ENCODE measurements at places on chromosomes 2 and 18.

DNA sequence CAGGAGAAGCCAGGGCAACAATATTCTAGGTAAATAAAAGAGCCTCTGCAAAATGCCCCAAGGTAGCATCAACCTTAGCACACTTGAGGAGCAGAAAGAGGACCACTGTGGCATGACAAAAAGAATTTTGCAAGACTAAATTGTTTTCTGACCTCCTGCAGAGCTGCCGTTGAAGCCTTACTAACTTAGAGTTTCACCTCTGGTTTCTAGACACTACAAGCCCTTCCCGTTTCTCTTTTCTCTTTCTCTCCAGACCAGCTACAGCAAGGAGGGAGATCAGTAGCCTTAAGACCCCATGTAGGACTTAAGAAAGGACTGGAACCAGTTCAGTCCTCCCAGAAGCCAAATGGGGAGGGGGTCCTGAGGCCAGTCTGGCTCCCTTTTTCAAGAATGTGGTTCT is 73.3 kb upstream of the SP3 start:
- no peak for DNase-seq

- DNase-seq, result no peak
Observed at GRCh38 chr2:147165697-147166382, 679.0 kb upstream of the ACVR2A start.

DNA sequence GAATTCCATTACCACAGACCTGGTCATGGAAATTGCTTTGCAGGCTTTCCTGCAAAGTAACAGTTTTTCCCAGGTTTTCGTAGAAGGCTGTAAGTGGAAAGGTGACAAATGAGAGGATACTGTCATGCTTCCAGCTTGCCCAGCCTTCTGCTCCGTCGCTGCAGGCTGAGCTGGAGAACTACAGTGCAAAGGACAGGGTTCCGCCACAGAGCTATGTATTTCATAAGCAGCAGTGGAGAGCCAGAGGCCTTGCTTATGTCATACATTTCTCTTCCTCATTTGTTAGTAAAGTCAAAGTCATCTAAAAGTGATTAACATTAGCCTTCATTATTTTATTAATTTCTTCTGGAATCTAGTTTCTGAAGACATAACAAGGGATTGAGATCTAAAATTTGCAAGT is 72.9 kb upstream of the RBM44 start:
- DNase-seq, result peak; percentile 3

DNA sequence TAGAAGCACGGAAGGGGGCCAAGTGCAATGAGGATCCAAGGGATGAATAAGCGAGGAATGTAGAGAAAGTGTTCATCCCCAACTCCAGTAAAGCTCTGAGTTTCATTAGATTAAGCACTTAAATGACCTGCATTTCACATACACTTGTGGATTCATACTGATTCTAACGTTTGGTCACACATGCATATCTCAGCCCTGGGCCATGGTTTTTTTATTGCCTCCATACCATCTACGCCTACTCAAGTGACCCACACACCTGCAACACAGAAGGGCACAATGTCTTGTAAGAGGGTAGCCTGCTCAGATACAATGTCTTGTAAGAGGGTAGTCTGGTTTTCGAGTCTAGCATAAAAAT is 566 bp upstream of the MRPS5 start:
- DNase-seq, result no peak

DNA sequence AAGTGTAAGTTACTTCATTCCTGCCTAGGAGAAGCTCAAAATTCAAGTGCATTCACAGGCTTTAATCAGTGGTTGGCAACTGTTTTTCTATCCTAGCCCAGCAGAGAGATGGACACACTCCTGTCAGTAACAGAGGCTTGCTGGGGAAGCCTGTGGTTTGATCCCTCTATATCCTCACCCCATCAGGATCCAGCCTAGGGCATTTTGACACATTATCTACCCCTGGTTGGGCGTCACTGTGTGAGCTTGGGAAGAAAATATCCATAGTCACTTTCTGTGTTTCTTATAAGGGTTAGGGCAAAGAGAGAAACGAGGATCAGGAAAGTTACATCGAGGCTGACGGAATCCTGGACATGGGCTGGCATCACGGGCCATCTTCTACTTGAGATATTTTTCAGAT is 10.0 kb downstream of the NT5DC4 start:
- DNase-seq, result no peak

DNA sequence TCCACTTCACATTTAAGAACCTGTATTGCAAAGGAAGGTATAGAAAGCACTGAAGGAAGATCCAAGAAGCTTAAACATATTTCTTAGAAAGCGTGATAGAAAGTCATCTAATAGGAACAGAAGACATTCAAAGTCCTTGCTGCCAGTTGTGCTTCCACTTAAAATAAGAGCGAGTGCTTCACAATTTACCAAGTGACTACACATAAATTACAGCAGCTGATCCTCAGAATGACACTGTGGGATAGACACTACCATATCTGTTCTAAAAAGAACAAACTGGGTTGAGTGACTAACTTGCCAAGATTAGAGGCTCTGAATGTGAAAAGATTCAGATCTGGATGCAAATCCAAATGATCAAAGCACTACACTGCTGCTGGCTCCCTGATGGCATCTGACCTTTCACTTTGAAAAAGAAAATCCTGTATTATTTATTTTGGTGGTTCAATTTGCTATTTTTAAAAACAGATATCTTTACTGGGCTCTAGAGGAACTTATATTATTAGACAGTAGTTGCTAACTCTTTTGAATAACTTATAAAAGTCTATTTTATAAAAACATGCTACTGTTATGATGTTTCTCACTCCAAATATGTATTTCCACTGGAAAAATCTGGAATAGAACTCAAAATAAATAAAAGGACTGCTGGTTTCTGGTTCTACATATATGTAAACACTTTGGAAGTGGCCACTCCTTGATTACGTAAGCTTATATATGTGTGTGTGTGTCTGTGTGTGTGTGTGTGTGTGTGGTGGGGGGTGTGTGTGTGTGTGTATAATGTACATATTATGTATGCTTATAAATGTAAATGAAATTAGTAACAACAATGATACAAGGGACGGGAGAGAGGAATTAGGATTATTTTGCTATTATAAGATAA is 57.4 kb downstream of the KIDINS220 start:
- no peak for DNase-seq

- DNase-seq, result no peak
Observed at GRCh38 chr2:120775801-120776589, 40.3 kb downstream of the GLI2 start.

DNA sequence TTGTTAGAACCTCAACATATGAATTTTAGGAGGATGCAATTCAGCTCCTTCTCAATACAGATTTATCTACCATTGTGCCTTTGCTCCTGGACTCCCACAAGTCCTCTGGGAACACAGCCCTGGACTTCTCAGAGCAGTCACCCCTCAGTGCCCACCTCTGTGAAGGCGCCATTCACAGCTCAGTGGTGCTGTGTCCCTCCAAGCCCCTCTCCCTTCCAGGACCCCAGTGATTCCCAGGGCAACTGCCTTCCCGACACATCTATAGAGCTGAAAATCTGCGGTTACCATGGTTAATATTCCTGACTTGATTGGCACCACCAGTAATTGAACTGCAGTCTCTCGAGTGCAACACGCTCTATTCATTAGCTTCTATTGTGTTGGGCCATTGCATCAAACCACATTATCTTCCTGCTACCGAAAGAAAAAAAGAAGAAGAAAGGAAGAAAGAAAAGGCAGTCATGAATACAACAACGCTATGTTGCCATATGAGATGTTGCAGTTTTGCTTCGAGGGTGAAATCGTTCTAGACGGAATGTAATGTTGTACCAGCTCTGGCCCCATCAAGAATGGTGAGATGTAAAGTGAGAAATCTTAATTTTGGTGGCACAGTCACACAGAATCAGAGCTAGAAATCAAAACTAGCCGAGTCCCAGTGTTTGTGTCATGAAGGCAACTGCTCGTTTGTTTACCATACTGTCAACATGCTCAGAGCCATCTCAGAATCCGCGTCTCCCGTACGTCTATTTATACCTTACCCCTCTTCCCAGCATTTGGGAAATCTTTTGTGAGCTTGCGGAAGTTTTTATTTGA is 524.0 kb upstream of the ID2 start:
- no peak for DNase-seq

GRCh38 chr2:141522702-141523101 is 608.1 kb downstream of the LRP1B start:
- DNase-seq, result no peak

DNA sequence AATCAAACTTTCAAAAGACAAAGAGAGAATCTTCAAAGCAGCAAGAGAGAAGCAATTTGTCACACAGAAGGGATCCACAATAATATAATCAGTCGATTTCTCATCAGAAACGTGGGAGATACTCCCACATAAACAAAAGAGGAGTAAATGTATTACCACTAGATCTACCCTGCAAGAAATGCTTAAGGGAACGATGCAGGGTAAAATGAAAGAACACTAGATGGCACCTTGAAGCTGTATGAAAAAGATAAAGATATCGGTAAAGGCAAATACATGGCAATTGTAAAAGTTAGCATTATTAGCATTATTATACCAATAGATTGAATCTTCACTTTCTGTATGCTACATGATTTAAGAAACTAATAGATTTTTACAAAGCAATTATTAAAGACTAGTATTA is 677.0 kb downstream of the SUCLG1 start:
- DNase-seq, result no peak

- DNase-seq, result no peak
Observed at GRCh38 chr2:30367232-30368070, 79.6 kb upstream of the LCLAT1 start.

DNA sequence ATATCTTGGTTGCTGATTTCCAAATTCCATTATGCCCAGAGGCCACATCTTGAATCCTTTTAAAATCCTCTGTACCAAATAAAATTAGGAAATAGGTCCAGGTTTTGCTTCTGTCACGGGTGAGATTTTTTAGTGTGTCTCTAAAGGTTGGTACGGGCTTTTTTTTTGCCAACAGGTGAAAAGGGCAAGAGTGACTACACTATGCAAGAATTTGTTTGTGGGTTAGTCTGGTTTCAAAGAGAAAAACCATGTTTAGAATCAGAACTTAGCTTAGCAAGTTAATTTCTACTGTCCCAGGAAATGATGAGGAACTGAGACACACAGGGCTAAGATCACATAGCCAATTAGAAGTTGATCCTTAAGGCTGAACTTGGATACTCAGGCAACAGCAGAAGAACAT is 41.7 kb downstream of the POLR1A start:
- no peak for DNase-seq

DNA sequence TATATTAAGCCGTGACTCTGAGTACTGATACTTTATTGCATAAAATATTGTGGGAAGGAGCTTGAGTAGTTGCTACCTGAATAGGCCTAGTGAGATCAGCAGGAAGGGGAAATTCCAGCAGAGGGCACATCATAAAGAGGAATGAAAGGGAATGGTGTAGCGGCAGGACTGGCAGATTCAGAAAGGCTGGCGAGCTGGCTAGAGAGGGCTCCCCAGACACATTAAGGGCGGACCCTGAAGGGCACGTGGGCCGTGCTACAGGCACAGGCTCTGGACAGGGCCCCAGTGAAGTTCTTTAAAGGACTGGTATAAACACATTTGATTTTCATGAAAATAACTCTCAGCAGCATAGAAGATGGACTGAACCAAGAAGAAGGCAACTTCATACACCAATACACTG is 43.0 kb downstream of the PTPN2 start:
- DNase-seq, result no peak

- DNase-seq, result no peak
Observed at GRCh38 chr18:23934252-23934651, 80.3 kb upstream of the TTC39C start.

DNA sequence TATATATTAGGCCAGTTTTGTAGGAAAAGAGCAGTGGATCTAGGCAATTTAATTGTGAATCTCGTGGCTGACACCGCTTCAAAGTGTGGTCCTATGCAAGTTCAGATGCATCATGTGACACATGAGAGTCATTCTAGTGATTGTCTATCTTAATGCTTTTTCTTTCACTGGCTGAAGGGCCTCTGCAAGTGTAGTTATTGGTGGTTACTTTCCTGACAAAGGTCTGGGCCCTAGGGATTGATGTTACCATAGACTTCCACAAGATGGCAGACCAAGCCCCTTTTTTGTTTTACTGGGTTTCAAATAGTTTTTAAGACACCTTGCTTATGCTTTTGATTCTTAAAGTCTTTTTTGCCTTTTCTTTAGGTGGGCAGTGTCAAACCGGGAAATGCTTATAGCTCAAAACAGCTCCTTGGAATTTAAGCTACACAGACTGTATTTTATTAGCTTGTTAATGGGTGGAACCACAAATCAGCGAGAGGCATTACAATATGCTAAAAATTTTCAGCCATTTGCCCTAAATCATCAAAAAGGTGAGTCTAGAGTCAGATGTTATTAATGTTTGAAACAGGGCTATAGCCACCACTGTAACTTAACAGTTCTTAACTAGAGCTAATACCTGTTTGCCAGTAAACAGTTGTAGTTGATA is 25.9 kb downstream of the CD8A start:
- DNase-seq, result peak; percentile 33

- DNase-seq, result no peak
Observed at GRCh38 chr18:61606068-61606660, 272.9 kb downstream of the CDH20 start.

DNA sequence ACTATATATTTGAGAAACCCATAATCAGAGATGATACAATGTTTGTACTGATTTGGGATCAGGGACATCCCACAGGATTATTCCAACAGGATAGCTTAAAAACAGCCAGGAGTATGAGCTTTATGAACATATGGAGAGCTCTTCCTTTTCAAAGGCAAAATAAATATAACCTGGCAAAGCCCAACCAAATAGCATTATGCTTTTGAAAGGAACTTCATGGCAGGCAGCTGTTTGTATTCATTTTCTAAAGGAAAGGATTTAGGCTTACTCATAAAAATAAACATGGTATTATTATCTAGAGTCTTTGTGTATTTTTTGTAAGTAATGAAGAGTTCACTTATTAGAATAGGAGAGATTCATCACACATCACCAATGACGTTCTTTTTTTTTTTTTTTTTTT is 44.4 kb downstream of the CCDC195 start:
- no peak for DNase-seq

- DNase-seq, result no peak
Observed at GRCh38 chr18:60870261-60871153, 462.7 kb upstream of the CDH20 start.

- no peak for DNase-seq
Observed at GRCh38 chr2:105812180-105813044, 67.7 kb downstream of the NCK2 start.

GRCh38 chr2:192551760-192552159 is 357.0 kb upstream of the TMEFF2 start:
- DNase-seq, result no peak

- no peak for DNase-seq
Observed at GRCh38 chr18:22935431-22935830, 2.3 kb downstream of the RBBP8 start.

Data from activated T-cell treated with anti-CD3 and anti-CD28 coated beads, Interleukin-2, amount 50 U/mL, for 48 hours (primary cell).